ENCODE measurements at places on chromosomes 4 and X.

DNA sequence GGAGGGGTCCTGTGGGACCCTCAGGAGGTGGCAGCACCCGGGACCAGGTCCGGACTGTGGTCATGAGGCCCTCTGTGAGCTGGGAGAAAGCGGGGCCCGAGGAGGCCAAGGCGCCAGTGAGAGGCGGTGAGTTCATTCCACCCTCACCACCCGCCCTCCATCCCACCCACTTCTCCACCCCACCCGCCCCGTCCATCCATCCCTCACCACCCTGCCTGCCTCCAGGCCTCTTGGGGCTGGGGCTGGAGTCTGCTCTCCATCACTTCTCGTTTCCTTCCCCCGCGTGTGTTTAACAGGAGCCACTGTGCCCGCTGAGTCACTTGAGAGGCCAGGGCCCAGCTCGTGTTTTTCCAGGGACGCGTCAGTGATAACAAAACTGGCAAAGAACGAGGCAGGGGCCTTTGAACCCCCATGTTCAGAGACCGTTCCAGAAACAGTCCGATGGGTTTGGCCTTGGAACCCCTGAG is 6.2 kb downstream of the SH3TC1 start:
- no peaks in the 10 kb centered on the region for H3K27me3 ChIP-seq
- peaks cover 27% of the 10 kb centered on the region for H3K4me1 ChIP-seq
- no peak overlapping the region for H3K4me3 ChIP-seq
- H3K36me3 ChIP-seq, result no peaks in the 10 kb centered on the region

GRCh38 chr4:5215321-5215720 is 164.0 kb downstream of the STK32B start:
- DNase-seq, result no peak
- H3K27me3 ChIP-seq, result no peaks in the 10 kb centered on the region
- H3K36me3 ChIP-seq, result no peaks in the 10 kb centered on the region
- no peak overlapping the region for H3K27ac ChIP-seq
- H3K4me3 ChIP-seq, result no peak overlapping the region

DNA sequence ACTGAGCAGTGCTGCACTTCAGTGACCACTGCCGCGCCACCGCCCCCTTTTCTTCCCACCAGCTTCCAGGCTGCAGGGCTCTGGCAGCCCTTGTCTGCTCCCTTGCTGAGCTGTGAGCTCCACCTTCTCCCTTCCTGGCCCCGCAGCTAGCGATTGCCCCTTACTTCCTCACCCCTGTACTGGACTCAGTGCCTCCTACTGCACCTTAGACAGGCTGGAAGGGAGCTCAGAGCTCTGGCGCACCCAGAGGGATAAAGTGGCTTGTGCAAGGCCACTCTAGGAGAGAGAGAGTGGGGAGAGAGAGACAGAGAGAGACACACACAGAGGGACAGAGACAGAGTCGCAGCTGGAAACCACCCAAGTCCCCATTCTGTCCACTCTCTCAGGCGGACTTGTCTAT is 6.0 kb downstream of the RASL11B start:
- H3K27ac ChIP-seq, result no peak overlapping the region
- no peak overlapping the region for H3K4me3 ChIP-seq
- H3K27me3 ChIP-seq, result no peaks in the 10 kb centered on the region
- no peaks in the 10 kb centered on the region for H3K4me1 ChIP-seq

DNA sequence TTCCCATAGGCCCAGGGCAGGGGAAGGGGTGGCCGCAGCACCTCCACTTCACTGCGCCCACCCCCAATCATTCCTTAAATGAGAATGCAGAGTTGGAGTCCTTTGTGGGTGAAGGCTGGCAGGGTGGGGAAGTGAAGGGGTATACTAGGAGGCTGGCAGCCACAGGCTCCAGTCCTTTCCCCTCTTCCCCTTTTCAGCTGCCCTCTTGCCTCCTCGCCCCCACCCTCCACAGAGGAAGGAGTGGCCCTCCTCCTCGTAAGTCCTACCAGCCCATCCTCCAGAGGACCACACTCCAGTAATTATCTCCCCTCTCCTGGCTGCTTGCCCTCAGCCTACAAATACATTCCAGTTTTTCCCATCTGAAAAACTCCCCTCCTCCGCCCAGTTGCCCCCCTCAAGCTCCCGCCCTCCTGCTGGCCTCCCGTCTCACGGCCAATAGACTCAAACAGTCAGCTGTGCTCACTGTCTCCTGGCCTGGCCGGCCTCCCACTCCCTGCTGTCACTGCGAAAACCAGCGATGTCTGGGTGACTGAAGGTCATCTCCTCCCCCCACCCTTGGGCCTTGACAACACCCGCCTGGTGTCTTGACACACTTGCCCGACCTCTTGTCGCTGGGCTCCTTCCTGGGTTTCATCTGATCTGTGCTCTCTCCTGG is 38.8 kb downstream of the EFNB1 start:
- H3K4me1 ChIP-seq, result no peaks in the 10 kb centered on the region
- DNase-seq, result no peak
- H3K27ac ChIP-seq, result no peak overlapping the region
- H3K27me3 ChIP-seq, result no peaks in the 10 kb centered on the region

DNA sequence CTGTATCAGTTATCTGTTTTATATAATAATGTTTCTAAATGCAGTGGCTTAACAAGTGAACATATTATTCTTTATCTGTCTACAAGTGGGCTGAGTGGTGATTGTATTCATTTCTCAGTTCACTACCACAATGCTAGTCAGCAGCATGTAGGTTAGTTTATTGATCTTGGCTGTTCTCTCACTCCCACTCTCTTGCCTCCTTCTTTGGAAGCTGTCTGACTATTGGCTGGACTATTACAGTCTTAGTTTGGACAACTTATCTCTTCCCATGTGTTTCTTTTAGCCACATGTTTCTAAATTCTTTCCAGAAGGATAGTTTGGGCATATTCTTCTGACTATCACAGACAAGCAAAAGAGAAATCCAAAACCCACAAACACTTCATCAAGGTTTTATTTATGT is 459.5 kb upstream of the AGA start:
- no peaks in the 10 kb centered on the region for H3K27me3 ChIP-seq
- no peak overlapping the region for H3K27ac ChIP-seq
- no peaks in the 10 kb centered on the region for H3K4me1 ChIP-seq
- no peak for DNase-seq

GRCh38 chr4:140163029-140163810 is 9.2 kb upstream of the MAML3 start:
- H3K4me1 ChIP-seq, result peaks cover 8% of the 10 kb centered on the region
- no peak overlapping the region for H3K27ac ChIP-seq
- no peaks in the 10 kb centered on the region for H3K27me3 ChIP-seq
- H3K36me3 ChIP-seq, result no peaks in the 10 kb centered on the region
- no peak overlapping the region for H3K4me3 ChIP-seq

- DNase-seq, result no peak
- H3K36me3 ChIP-seq, result no peaks in the 10 kb centered on the region
- no peak overlapping the region for H3K4me3 ChIP-seq
- H3K27ac ChIP-seq, result no peak overlapping the region
- no peaks in the 10 kb centered on the region for H3K4me1 ChIP-seq
These were observed 61.7 kb upstream of the ADGRG2 start for GRCh38 chrX:19183761-19184477.

DNA sequence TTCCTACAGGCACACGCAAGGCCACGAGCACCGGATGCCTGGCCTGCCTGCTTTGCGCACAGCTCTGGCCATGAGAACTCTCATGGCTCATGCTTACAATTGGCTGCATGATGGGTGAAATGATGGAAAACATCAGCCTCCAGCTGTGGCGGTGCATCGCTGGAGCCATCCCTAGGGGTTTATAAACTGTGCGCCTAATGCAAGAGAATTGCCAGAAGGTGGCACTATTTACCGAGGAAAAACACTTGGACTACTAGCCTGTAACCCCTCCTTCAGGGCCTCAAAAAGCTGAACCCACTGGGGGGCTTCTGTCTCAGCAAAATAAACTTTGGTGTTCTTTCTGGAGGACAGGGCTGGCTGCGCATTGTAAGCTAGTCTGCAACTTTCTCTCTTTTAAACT is 51.9 kb downstream of the PHKA2 start:
- H3K27ac ChIP-seq, result no peak overlapping the region
- no peak for DNase-seq

DNA sequence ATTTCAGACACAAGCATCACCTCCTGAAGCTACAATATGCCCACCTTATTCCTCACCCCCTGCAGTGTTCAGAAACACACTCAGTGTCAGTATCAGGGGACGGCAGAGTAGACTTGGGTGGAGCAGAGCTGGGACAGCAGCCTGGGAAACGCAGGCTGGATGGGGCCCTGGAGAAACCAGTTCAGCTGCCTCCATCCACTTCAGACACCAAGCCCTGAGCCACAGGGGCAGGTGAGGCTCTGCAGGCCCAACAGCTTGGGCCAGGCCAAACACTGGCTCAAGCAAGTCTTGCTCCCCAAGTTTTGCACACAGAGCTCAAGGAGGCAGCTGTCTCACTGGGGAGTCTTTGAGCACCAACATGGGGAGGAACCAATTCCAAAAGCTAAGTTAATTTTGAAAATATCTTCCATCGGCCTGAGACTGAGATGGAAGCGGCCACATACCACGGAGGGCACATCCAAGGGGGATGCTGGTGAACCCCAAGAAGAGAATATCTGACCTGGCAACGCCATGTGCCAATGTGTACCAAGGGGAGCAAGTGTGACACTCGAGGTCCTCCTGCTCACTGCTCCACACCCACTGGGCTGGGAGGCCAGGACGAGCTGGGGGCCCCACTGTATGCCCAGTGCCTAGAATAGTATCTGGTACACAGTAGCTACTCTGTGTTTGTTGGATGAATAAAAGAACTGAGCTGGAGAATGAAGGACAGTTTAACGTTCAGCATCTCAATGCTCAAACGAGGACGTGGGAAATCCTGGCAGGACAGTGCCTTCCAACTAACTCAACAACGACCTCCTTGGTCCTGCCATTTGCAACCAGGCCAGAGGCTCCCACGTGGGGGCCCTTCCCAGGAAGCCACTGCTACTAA is 45.6 kb downstream of the PPP2R2C start:
- no peak for DNase-seq
- H3K4me1 ChIP-seq, result peaks cover 10% of the 10 kb centered on the region
- H3K27ac ChIP-seq, result no peak overlapping the region
- H3K27me3 ChIP-seq, result no peaks in the 10 kb centered on the region
- H3K4me3 ChIP-seq, result no peak overlapping the region

- no peaks in the 10 kb centered on the region for H3K36me3 ChIP-seq
- H3K27ac ChIP-seq, result no peak overlapping the region
- no peak for DNase-seq
- H3K4me1 ChIP-seq, result peaks cover 67% of the 10 kb centered on the region
These were observed 5.0 kb downstream of the ZFX start for GRCh38 chrX:24154490-24155034.

GRCh38 chr4:134343081-134343480 is 141.5 kb upstream of the PABPC4L start:
- no peak overlapping the region for H3K4me3 ChIP-seq
- H3K27me3 ChIP-seq, result no peaks in the 10 kb centered on the region
- H3K4me1 ChIP-seq, result no peaks in the 10 kb centered on the region
- H3K36me3 ChIP-seq, result no peaks in the 10 kb centered on the region
- H3K27ac ChIP-seq, result no peak overlapping the region
- DNase-seq, result no peak

DNA sequence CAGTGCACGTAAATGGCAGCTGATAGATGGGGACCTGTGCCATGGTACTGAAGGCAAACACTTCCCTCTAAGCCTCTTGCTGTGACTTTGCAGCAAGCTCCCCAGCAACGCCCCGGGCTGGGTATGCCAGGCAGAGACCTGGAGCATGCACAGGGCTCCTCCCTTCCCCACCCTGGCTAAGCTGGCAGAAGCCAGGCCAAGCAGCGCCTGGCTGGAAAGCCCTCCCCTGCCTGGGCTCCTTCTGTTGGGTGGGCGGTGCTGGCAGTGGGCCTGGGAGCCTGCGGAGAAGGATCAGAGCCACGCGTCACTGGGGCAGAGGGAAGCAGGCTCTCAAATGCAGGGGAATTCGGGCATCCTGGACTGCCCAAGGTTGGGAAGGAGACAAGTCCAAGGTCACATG is 3.6 kb downstream of the ATP2B3 start:
- DNase-seq, result no peak
- no peak overlapping the region for H3K27ac ChIP-seq
- H3K4me3 ChIP-seq, result no peak overlapping the region
- H3K27me3 ChIP-seq, result peaks cover 86% of the 10 kb centered on the region

GRCh38 chr4:42512226-42512625 is 114.9 kb downstream of the SHISA3 start:
- H3K4me1 ChIP-seq, result no peaks in the 10 kb centered on the region
- no peaks in the 10 kb centered on the region for H3K36me3 ChIP-seq
- H3K4me3 ChIP-seq, result no peak overlapping the region

- H3K36me3 ChIP-seq, result peaks cover 5% of the 10 kb centered on the region
- H3K4me3 ChIP-seq, result no peak overlapping the region
- H3K27me3 ChIP-seq, result no peaks in the 10 kb centered on the region
- DNase-seq, result no peak
- H3K4me1 ChIP-seq, result no peaks in the 10 kb centered on the region
These were observed 21.4 kb upstream of the CENPU start for GRCh38 chr4:184755278-184755677.

- no peak overlapping the region for H3K27ac ChIP-seq
- no peaks in the 10 kb centered on the region for H3K36me3 ChIP-seq
- no peaks in the 10 kb centered on the region for H3K4me1 ChIP-seq
- no peak for DNase-seq
- H3K27me3 ChIP-seq, result no peaks in the 10 kb centered on the region
- H3K4me3 ChIP-seq, result no peak overlapping the region
These were observed 54.1 kb downstream of the GRK4 start for GRCh38 chr4:3017504-3017903.

DNA sequence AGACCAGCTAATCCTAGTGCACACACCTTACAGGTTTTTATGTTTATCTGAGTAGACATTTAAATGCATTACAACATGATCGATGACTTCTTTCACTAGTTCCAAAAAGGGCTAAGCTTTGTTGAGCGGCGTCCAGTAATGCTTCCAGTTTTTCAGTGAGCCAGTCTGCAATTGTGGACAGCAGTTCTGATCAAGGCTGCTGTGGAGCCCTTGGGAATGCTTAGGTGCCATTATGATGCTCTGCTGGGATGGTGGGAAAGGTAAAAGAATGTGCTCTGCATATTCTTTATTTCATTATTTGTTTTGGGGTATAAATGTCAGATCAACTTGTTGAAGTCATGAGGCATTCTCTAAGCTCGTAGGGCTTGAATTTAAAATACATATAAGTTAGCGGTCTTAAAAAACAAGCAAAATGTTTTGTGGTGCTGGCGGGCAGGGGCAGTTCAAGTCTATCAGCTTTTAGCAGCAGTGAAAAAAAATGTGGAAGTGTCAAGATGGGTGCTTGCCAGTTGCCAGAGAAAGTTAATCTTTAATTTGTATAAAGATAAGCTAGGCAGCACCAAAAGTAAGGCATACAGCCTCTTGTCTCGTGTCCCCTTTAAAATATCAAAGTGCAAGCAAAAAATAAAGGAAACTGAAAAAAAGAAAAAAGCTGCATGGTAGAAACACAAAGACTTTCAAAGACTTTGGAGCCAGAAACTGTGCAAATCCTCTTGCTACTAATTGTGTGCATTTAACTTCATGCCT is 5.8 kb downstream of the MID1IP1 start:
- no peaks in the 10 kb centered on the region for H3K36me3 ChIP-seq
- no peaks in the 10 kb centered on the region for H3K27me3 ChIP-seq
- H3K4me1 ChIP-seq, result peaks cover 38% of the 10 kb centered on the region
- no peak overlapping the region for H3K27ac ChIP-seq

Measured in esophagus squamous epithelium (tissue), 5 donors.